ENCODE measurements at places on chromosomes 16 and 17.

- DNase-seq, result no peak
These were observed 5.9 kb upstream of the UBE2O start for GRCh38 chr17:76458580-76459490.

DNA sequence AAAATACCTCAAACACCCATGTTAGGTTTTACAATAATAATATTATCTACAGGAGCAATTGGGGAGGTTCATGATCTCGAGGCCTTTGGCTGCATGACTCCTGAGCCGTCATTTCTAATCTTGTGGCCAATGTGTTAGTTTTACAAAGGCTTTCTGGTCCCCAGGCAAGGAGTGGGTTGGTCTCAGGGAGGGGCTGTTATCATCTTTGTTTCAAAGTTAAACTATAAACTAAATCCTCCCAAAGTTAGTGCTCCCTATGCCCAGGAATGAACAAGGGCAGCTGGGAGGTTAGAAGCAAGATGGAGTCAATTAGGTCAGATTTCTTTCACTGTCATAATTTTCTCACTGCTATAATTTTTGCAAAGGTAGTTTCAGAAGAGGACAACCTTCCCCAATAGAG lies 9.1 kb upstream of the CCL5 start:
- no peak for DNase-seq

- no peak for DNase-seq
These were observed 51.5 kb downstream of the CPPED1 start for GRCh38 chr16:12752159-12752558.

DNA sequence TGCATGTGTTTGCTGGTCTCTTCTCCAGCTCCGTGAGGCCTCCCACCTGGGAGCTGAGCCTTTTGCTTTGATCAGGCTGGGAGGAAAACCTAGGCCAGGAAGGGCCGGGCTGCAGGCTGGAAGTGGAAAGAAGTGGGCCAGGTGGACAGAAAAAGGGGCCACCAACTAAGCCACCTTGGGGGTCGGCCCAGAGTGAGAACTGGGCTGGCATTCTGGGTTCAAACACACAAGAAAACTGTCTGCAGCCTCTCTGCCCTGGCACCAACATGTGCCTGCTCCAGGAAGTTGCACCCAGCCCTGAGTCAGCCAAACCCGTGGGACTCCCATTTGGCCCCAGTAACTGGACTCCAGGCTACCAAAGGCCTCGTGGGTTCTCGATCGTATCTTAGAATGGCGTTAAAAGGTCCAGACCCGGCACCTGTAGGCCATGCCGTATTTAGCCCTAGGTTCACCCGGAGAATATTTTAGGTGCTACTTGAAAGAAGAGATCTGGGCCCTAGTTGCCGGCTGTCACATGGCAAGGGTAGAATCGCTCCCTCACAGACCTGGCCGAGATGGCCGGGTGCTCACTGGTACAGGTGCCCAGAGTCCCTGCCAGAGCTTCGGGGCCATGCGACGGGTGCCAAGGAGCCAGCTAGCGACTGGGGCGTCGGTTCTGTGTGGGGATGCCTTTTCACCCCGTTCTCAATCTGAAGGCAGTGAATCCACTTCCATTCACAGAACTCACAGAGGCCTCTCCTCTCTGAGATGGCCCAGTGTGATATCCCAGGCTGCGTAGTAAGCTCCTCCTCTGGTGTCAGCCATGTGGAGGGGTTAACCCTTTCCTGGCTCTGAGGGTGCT lies 236.6 kb downstream of the MRTFB start:
- DNase-seq, result no peak

- DNase-seq, result no peak
These were observed 7.8 kb upstream of the CD79B start for GRCh38 chr17:63939884-63940283.

- DNase-seq, result no peak
These were observed 14.4 kb upstream of the TMEM98 start for GRCh38 chr17:32913593-32913992.

DNA sequence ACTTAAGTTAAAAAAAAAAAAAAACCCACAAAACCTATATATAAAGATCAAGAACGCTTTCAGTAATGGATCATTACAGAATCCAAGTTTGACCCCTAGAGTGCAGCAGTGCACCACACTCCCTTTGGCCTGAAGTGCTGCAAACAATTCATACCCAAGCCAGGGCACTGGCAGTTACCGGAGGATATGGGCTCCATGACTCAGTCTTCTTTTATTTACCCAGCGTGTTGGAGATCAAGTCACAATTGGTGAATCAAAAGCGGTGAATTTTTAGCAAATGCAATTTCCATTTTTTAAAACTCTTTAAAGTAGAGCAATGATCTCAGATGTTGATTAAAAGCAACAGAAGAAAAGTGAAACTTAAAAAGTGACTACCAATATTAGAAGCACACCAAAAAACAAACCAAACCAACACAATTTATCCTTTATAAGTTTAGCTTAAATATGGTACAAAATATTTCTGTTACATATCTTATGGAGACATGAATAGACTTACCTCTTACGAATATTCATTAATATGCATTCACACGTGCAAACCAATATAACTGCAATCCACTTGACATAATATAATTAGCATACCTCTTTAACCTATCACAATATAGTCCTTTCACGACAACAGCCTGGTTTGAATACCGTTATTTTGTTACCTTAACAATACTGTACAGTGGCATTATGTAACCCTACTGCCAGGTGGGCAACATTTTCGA lies 46.3 kb downstream of the ZNF652 start:
- DNase-seq, result peak; percentile 60

DNA sequence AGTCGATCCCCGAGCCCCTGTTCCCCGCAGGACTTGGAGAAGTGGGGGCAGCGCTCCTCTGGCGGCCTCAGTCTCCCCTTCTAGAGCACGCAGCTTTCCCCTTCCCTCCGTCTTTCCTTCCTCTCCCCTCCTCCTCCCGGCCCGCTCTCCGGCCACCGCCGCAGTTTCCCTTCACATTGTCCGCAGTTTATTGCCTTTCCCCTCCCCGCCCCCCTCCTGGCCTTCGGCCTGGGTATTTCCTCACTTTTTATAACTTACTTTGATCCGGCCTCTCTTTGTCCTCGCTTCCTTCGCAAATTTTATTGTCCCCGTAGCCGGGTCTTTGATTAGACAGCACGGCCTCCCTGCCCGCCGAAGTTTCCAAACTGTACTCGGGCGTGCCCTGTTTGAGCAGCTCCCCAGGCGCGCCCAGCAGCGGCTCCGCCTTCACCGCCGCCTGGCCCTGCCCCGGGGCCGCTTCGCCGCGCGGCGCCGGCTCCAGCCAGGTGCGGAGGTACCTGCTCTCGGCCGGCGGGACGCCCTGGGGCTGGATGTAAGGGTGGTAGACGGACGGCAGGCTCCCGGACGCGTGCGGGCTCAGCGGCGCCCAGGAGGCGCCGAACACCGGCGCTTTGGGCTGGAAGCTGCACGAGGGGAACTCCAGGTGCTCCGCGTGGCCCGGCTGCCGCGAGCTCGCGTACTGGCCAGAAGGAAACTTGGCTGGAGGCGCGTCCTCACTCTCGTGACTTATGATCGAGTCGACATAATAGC lies 488 bp downstream of the HOXB9 start:
- DNase-seq, result no peak

GRCh38 chr17:27473190-27473747 lies 17.0 kb downstream of the KSR1 start:
- DNase-seq, result no peak

GRCh38 chr16:13305019-13305755 lies 403.8 kb downstream of the SHISA9 start:
- DNase-seq, result no peak

GRCh38 chr17:21453144-21453898 lies 77.2 kb downstream of the KCNJ12 start:
- no peak for DNase-seq

GRCh38 chr17:27520491-27521185 lies 64.4 kb downstream of the KSR1 start:
- DNase-seq, result no peak

DNA sequence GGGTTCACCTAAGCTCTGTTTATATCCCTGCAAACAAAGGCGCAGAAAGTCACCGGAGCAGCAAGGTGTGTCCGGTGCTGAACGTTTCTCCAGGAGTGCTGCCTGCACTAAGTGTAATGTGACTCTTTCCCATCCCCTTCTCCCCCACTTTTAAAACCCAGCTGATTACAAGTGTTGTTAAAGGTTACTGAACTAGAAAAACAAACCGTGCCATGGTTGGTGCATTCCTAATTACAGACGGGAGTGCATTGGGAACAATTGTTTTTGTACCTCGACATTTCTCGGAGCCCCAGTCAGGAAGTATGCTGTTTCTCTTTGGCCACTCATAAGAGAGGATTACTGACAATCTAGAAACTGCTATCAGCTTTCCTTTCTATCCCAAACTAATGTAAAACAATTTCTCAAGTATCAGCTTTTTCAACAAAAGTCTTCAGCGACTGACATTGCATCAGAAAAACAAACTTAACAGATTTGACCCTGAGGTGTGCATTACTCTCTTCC lies 441.0 kb upstream of the SALL1 start:
- no peak for DNase-seq

DNA sequence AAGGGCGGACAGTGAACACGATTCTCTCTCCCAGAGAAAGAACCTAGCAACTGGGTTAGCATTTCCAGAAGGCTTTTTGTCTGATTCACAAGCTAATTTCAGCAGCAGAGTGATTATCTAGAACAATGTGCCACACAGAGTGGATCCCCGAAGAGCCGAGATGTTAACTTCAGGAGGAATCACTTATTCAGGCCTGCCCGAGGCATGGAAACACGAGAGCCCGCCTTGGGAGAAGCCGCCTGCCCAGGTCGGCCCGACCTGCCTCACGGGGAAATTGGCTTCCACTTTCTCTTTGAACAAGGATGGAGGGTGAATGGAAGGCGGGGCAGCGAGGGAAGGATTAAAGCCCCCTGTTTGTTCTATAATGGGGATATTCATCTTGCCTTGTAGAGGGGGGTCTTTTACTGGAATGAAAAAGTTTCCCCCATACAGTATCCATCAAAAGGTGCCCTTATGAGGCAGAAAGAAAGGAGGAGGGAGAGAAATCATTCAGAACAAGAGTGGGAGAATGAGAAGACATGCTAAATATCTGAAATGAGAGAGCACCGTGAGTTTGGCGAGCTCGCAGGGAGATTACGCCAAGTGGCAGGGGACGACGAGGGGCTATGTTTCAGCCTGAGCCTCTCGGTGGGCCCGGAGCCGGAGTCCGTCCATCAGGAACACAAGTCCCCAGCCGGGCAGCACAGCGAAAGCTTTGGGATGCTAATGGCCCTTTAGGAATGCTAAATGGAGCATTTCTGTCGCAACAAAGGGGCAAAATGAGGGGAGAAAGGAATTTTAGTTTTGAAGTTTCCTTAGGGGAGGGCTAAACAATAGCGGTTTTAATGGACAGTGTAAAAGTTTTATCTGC lies 33.0 kb downstream of the NTN1 start:
- no peak for DNase-seq

DNA sequence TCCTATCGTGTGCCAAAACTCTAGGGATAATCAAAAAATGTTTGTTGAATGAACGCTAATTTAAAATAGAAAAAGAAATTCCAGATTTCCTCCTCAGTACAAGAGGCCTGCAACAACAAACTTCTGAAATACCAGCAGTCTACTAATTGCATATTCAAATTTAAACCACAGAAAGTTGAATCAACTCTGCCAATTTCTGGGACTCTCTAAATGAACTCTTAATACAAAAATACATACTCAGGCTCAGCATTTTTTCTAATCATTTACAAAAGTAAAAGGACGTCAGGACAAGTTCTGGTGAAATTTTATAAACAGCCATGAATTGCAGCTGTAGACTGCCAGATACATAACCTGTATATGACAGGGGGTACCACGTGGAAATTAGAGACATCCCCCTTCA lies 49.0 kb downstream of the KANSL1 start:
- DNase-seq, result no peak

GRCh38 chr17:16818821-16819683 lies 129.0 kb downstream of the CCDC144A start:
- DNase-seq, result no peak

DNA sequence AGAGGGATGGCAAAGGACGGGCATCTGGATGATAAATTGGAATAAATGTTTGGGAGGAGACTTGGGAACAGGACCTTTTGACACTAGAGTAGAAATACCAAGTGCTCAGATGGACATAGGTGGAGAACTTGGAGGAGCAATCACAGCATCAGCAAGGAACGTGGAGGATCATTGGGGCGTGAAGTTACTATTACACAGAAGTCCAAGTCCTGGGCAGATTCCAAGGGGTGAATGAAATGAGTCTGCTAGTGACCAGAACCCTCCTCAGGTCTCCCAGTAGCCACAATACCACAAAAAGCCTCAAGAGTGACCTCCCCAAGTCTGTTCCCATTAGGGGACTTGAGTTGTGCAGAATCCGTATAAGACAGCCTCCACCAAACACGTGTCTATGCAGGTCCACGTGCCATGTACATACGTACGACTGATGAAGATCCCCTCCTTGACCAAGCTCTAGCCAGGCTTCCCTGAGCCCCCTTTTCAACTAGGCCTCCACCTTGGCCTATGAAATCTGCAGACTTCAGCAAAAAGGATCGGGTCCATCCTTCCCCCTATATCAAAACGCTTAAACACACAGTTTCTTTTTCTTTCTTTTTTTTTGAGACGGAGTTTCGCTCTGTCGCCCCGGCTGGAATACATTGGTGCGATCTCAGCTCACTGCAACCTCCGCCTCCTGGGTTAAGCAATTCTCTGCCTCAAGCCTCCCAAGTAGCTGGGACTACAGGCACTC lies 2.2 kb downstream of the C17orf67 start:
- no peak for DNase-seq

DNA sequence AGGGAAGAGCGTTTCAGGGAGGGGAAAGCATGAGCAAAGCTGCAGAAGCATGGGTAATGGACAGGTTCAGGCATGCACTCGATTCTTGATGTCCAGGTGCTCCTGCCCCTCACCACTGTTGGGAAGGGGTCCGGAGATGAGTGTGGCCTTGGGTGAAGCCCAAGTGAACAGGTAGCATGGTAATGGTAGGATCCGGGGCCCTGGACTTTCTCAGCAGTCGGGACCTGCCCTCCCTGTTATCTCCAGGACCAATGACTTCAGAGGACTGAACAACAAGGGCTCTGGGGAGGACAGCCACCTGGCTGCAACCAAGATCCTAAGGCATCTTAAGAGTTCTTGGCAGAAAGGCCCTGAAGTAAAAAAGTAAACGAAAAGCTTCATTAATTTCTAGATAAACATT lies 306.8 kb downstream of the CPPED1 start:
- no peak for DNase-seq

DNA sequence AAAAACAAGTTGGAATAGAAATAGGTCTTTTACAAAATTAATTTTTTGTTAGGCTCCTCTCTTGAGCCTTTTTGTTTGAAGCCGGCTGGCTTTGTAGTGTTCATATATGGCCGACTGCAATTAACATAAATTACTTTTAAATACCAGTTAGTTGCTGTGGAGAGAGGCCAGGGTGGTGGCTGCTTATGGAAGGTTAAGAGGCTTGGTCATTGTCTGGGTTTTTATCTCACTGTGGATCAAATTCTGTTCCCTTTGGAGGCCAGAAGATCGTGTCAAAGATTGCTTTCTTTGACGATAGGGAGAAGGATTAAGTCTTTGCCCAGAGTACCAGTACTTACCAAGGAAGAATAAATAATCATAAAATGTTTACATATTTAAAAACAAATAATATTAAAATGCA lies 39.9 kb downstream of the MSI2 start:
- no peak for DNase-seq

GRCh38 chr17:2965621-2966595 lies 97.5 kb downstream of the OR1D5 start:
- no peak for DNase-seq

All from stimulated activated CD4-positive, alpha-beta T cell treated with anti-CD3 and anti-CD28 coated beads, Interleukin-1b, Interleukin-23, amount 100 ng/mL, for 1 hour (primary cell).